ENCODE measurements at places on chromosomes 1 and 21.

GRCh38 chr1:10648689-10649516 lies 147.5 kb downstream of the CASZ1 start:
- DNase-seq = no peak

DNA sequence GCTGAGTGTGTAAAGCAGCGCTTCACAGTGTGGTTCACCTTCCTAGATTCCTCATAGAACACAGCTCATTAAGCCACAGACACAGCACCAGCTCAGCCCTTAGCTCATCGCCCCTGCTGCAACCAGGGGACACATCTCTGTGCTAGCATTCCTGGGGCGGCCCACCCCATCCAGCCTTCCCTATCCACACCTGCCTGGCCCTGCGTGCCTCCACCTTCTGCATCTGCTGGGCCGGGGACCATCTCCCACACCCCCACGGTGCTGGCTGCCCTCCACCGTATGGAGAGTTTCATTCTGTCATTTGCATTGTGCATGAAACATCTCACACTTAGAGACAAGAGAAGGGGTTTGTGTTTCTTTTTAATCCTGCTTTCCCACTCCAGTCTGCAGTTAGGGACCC lies 35.8 kb upstream of the PRSS38 start:
- DNase-seq = no peak

GRCh38 chr1:97608272-97608671 lies 312.6 kb downstream of the DPYD start:
- DNase-seq = no peak

- DNase-seq = no peak
Observed at GRCh38 chr1:241167121-241167630, 189.8 kb downstream of the RGS7 start.

GRCh38 chr1:7491109-7491817 lies 279.8 kb upstream of the VAMP3 start:
- no peak for DNase-seq

DNA sequence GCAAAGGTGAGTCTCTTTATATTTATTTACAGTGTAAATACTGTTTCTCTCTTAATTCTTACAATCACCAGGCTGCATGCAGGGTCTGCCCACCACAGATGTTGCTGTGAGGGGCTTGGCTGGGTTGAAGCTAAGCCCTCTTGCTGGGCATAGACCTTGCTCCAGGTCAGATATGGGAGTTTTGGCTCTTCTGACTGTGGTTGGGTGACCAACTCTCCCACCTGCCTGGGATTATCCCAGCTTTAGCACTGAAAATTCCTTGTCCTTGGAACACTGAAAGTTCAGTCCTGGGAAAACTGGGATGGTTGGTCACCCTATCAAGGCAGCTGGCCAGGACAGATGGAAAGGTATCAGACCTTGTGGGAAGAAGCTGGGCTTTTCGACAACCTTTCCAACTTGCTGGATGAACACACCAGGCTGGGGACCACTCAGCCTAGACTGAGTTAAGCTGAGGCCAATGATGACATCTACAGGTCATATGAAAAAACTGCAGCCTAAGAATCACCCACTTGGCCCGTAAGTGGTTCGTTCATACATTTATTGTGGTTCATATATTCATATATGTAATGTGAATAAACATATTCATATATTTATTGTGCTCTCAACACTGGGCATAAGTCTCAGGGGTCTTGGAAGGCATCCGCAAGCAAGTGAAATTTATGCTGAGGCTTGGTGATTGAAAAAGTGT lies 26.6 kb upstream of the HPDL start:
- DNase-seq = peak; percentile 59

- no peak for DNase-seq
Observed at GRCh38 chr1:30312226-30312625, 411.2 kb downstream of the MATN1 start.

GRCh38 chr1:211339631-211340041 lies 13.0 kb downstream of the TRAF5 start:
- no peak for DNase-seq

- DNase-seq = peak; percentile 59
Observed at GRCh38 chr1:101371259-101371658, 134.4 kb downstream of the S1PR1 start.

DNA sequence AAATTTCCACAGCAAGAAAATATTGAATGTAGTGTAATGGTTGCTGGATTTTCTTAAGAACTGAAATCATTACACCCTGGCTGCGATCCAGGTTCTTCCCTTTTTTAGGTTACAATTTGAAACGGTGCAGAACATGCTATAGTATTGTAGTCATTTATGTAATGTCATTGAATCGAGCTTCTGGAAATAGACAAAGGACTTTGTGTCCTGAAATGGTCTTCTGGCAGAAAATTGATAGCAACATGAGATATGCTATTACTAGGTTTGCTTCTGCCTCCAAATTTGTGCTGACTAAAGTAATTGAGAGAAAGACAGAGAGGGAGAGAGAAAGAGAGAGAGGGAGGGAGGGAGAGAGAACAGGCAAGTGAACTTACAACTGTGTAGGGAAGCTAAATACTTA lies 146.2 kb upstream of the NFIA start:
- no peak for DNase-seq

GRCh38 chr1:21651214-21652042 lies 17.7 kb downstream of the RAP1GAP start:
- no peak for DNase-seq

- no peak for DNase-seq
Observed at GRCh38 chr21:27300770-27301169, 333.9 kb upstream of the ADAMTS5 start.

GRCh38 chr21:41823166-41823565 lies 56.0 kb downstream of the PRDM15 start:
- DNase-seq = peak; percentile 20

DNA sequence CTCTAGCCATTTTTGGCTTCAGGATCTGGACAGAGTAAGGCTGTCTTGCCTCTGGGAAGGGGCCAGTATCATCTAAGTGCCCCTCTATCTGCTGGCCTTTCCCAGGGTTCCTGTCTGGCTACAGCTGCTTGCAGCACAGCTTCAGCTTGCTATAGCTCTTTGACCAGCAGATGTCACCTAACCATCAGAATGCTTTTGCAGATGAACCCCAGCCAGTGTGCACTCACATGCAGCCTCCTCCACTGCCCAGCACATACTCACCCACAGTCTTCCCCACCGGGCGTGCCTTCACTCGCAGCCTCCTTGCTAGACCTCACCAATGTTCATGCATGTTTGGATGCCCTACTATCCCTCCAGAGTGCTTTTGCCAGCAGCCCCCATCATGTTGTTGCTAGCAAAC lies 769.0 kb downstream of the BRINP3 start:
- no peak for DNase-seq

DNA sequence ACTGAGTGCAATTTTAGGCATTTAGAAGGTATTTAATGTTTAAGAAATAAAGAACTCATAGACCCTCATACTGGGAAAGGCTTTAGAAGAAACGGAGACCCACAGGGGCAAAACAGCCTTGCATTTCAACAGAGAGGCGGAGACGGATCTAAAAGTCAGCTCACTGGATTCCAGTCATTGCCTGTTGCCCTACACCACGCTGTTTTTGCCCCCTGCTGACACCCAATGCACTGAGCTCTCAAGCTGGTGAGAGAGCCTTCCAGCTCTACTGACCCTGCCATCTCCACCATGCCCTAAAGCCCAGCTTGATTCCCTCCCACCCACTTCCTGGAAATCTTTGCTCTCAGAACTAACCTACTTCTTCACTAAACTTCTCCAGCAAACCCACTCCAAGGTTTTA lies 7.2 kb upstream of the TRAF3IP3 start:
- DNase-seq = no peak

DNA sequence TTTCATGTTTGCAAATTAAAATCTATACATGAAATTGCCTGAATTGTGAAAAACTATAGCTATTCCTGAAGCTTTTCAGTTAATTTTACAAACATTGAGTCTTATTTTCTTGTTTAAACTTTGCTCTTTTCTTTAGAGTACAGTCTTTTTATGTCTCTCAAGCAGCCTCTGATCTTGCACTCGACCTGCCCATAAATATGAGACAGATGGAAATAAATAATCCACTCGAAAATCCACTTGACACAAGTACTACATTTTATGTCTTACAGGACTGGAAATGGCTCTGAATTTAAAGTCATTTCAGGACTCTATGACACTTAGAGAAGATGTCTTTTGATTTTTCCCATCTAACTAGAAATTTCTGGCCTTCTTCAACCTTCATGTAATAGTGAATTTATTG lies 283.8 kb downstream of the USP25 start:
- DNase-seq = no peak

DNA sequence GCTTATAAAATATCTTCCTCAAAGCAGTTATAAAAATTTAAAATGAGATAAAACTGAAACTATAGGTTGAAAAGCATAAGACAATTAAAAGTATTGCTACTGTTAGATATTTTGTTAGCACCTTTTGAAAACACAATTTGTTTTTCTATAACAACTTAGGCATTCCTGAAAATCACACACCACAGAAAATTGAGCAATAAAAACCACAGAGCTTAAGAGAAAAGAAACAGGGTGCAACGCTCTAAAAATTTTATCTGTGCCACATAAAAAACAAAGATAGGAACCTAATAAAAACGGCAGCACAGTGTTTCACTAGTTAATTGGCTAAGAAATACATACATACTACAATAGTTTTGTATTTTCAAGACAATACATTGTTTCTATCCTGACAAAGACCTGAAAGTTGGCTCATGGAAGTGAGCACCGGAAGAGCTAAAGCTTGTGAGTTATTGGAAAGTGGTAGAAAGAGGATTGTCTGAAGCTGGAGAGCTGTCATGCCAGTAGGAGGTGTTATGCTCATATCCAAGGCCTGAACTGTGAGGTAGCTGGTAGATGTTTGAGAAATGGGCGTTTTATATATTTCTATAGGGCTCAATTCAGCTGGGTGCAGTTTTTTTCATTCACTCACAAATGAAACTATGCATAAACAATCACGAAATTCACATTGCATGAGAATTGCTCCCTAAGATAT lies 45.8 kb downstream of the RGS7 start:
- no peak for DNase-seq

- DNase-seq = no peak
Observed at GRCh38 chr1:234969011-234969441, 159.6 kb downstream of the TOMM20 start.

DNA sequence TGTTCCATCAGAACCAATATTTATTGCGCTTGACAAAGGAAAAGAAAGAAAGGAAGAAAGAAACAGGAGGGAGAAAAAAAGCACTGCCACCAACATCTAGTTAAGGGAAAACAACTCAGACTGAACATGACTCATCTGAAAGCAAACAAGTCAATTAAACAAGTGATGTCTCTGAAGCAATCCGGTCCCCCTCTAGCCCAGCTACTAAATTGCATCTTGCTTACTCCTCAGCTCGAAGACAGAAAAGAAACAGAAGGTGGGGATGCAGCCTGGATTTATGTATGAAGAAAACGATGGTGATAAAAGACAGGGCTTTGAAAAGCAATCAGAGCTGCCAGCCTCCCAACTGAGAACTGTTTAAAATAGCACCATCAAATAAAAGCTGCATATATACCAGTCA lies 188.2 kb downstream of the OMA1 start:
- DNase-seq = no peak

DNA sequence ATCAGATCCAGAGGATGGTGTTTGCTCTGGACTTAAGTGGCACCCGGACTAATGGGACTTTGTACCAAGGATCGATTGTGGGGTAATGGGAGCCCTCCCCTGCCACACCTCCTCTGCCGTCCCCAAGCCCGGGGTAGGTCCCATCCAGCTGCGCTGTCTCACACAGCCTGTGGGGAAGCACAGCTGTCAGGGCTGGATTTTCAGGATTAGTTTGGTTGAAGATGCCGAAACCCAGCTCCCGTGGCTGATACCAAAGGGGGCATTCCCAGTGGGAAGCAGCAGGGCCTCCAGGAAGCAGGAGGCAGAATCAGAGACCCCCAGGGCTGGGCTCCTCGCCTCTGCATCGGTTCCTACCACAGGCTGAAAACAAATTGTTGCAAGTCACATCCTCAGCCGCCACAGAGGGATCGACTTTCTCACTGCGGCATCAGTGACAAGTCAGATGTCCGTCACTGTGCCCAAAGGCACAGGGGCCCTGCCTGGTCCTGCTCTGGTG lies 59.7 kb downstream of the MATN1 start:
- no peak for DNase-seq

GRCh38 chr1:229756666-229757065 lies 130.6 kb downstream of the URB2 start:
- no peak for DNase-seq

GRCh38 chr1:154821083-154821482 lies 49.0 kb downstream of the KCNN3 start:
- DNase-seq = no peak

- DNase-seq = no peak
Observed at GRCh38 chr1:76141929-76142328, 67.4 kb downstream of the ST6GALNAC3 start.

DNA sequence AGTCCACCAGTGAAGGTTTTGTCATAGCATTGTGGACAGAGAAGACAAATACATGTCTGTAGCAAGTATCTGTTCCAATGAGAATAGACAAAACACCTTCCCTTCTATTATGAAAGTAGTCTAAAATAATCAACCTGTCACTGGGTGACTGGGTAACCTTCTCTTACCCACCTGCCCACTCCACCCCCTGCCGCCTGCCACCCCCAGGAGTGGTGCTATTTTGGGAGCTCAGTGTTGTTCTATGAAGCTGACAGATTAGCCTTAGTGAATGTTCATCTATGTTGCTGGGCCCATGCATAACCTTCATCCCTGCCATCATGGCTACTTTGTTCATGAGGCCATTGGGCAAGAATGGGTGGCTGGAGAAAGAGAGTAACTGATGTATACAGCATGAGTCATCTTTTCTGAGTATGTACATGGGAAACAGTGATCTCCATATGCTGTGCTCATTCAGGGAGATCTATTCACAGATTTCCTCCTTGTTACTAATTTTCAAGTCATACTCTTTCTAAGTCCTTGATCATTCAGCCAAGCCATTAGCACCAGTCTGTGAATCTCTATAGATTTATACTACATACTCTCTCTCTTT lies 24.8 kb downstream of the MARK1 start:
- DNase-seq = no peak

GRCh38 chr1:22416555-22417454 lies 34.8 kb upstream of the ZBTB40 start:
- peak; percentile 75 for DNase-seq

DNA sequence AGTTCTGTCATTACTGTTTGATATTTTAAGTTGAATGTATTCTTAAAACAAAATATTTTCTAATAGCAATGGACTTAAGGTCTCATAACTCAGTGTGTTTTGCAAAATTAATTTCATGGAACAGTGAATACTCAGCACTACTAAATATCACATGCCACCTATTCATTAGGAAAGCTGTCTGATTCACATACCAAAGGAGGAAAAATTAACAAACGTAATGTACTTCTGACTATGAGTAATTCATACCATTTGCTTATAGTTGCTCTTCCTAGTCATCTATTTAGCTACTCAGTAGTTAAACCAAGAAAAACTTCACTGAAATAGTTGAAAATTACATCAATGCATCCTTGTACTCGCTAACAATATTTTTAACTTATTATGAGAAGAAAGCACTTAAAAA lies 35.2 kb downstream of the TP53BP2 start:
- DNase-seq = no peak

DNA sequence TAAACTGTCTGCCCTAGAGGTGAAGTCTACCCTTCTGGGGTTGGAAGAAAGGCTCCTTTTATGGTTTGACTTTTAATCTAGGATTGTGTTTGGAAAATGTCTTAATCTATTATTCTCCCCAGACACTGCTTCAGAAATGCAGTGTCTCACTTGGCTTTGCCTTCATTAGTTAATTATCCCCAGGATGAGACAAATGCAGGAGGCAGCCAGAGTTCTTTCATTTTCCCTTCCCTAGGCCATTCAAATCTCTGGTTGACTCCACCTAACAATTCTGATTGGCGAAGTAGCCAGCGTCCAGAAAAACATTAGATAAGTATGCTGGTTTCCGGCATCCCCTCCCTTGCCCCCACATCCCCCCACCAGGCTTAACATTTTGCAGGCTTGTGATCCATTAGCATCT lies 325.8 kb upstream of the PBX1 start:
- DNase-seq = no peak

GRCh38 chr1:9655836-9656235 lies 4.3 kb downstream of the PIK3CD start:
- no peak for DNase-seq
